Motor neuron (in vitro differentiated cells): ENCODE measurements at places on chromosomes 1 and 21. TPM values are rescaled to one million over a fixed set of nuclear protein-coding genes. Genes with fewer than 3 reads are reported as not detected.

Gene GPR161
- 18.9 and 19.6 TPM in 2 replicates for total RNA-seq

Gene NUF2
- total RNA-seq = 20.6 and 22.0 TPM in 2 replicates

Gene TPR
- total RNA-seq = 64.1 and 67.7 TPM in 2 replicates

Gene SSR2
- total RNA-seq = 228 and 229 TPM in 2 replicates

Gene SPEN
- total RNA-seq = 33.7 and 45.4 TPM in 2 replicates

Gene S100A7
- total RNA-seq = not detected in 2 replicates

Gene CRYBG2
- 3.5 and 4.1 TPM in 2 replicates for total RNA-seq

Gene CASQ2
- 0.33 and 0.49 TPM in 2 replicates for total RNA-seq

Gene OR2AK2
- 0.26 TPM in 1 of 2 replicates, not detected in the other for total RNA-seq

Gene OR2T29
- total RNA-seq = 0.38 and 0.41 TPM in 2 replicates

Gene IFI44L
- 1.0 and 1.5 TPM in 2 replicates for total RNA-seq

Gene OR2L5
- total RNA-seq = 0.14 and 0.16 TPM in 2 replicates

Gene SPRR3
- total RNA-seq = not detected in 2 replicates

Gene RUNX1
- total RNA-seq = 10.9 and 17.5 TPM in 2 replicates

Gene INTS7
- 13.1 and 13.9 TPM in 2 replicates for total RNA-seq

Gene CD1B
- total RNA-seq = not detected in 2 replicates

Gene CDK11A
- total RNA-seq = 19.8 and 21.7 TPM in 2 replicates

Gene SYF2
- total RNA-seq = 58.6 and 70.9 TPM in 2 replicates

Gene LCE6A
- total RNA-seq = not detected in 2 replicates

Gene RGS8
- 10.9 and 12.1 TPM in 2 replicates for total RNA-seq

Gene NECTIN4
- total RNA-seq = 3.1 and 3.8 TPM in 2 replicates

Gene LCE1E
- total RNA-seq = not detected in 2 replicates

Gene APOBEC4
- 0.78 and 2.7 TPM in 2 replicates for total RNA-seq

Gene FABP3
- 1.7 and 2.5 TPM in 2 replicates for total RNA-seq

Gene NUCKS1
- total RNA-seq = 154 and 168 TPM in 2 replicates

Gene EDARADD
- total RNA-seq = 1.2 and 1.3 TPM in 2 replicates

Gene FAM72B
- 7.5 and 8.6 TPM in 2 replicates for total RNA-seq

Gene KCNE1
- 0.46 and 0.88 TPM in 2 replicates for total RNA-seq

Gene KRTAP10-8
- total RNA-seq = not detected in 2 replicates

Gene RGS2
- total RNA-seq = 54.4 and 55.7 TPM in 2 replicates

Gene PRAMEF6
- total RNA-seq = 0.31 TPM in 1 of 2 replicates, not detected in the other

Gene KCNK2
- 2.6 and 3.7 TPM in 2 replicates for total RNA-seq

Gene AMY2A
- not detected in 2 replicates for total RNA-seq

Gene LDLRAD1
- total RNA-seq = not detected in 2 replicates

Gene HAO2
- total RNA-seq = 0.24 and 1.0 TPM in 2 replicates

Gene NUDT4B
- 0.58 and 1.9 TPM in 2 replicates for total RNA-seq

Gene CYP4A11
- total RNA-seq = 0.18 and 0.21 TPM in 2 replicates

Gene NBPF1
- total RNA-seq = 30.5 and 32.4 TPM in 2 replicates

Gene NFASC
- total RNA-seq = 82.3 and 86.0 TPM in 2 replicates

Gene OVAAL
- total RNA-seq = not detected in 2 replicates

Gene NBL1
- 1.7 and 1.9 TPM in 2 replicates for total RNA-seq

Gene TAL1
- 0.14 and 0.15 TPM in 2 replicates for total RNA-seq

Gene ATAD3C
- total RNA-seq = 0.11 and 0.52 TPM in 2 replicates

Gene PLPP3
- total RNA-seq = 31.4 and 44.0 TPM in 2 replicates

Gene GCSAML
- 0.19 TPM in 1 of 2 replicates, not detected in the other for total RNA-seq

Gene MYBPH
- total RNA-seq = 0.15 TPM in 1 of 2 replicates, not detected in the other

Gene SPRR2E
- total RNA-seq = 0.54 TPM in 1 of 2 replicates, not detected in the other

Gene OLIG2
- total RNA-seq = 0.30 and 0.64 TPM in 2 replicates

Gene CLCA4
- 0.22 and 0.36 TPM in 2 replicates for total RNA-seq

Gene OR2T35
- not detected in 2 replicates for total RNA-seq

Gene SH3BGR
- 1.9 and 2.3 TPM in 2 replicates for total RNA-seq

Gene ALDH4A1
- 54.8 and 57.5 TPM in 2 replicates for total RNA-seq
